Right ventricle myocardium inferior (tissue), 1 donor: ENCODE measurements at places on chromosomes 11 and 22. TPM values are rescaled to one million over a fixed set of nuclear protein-coding genes. Genes with fewer than 3 reads are reported as not detected.

GRCh38 chr11:95138448-95138847, 48.8 kb downstream of the ENDOD1 start:
- no peak for DNase-seq

DNA sequence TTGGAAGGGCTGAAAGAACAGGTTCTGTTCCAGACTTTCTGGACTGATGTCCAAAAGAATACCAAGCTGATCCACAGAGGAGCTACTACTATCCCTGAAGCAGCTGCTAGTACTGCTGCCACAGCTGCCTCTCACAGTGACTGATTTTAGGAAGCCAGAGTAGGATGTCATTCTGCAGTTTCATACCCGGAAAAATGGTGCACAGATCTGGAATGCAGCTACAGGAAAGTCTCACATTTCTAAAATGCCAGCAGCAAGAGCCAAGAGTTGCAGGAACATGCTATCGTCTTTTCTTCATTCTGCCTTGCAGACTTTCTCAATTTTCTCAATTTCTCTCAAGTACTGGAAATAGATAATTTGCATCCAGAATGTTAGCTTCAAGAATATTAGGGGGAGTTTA, 19.4 kb upstream of the CCDC179 start:
- DNase-seq = no peak

GRCh38 chr11:61128947-61129638, 26.8 kb downstream of the CD5 start:
- DNase-seq = no peak

DNA sequence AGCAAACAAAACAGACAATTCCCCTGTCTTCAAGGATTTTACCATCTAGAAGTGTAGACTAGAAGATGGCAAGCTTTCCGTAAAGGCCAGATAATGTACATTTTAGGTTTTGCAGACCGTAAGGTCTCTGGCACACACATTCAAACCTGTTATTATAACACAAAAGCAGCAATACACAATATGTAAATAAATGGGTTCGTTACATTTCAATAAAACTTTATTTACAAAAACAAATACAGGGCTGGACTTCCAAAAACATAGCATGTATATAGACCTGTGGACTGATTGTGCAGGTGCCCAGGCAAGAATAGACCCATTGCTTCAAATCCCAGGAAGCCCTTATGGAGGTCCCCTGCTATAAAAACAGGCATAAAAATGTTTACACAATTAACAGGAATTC, 27.1 kb upstream of the MS4A6A start:
- DNase-seq = no peak

- DNase-seq = no peak
Measured at GRCh38 chr22:42608136-42608822, 6.4 kb downstream of the POLDIP3 start.

GRCh38 chr11:66842896-66843775, at the start of gene RCE1:
Gene RCE1, plus strand, starts transcription at chr11:66843441. Its CDS starts 15 bp downstream, at chr11:66843456.
- DNase-seq = peak; percentile 97

GRCh38 chr22:46418827-46419226, 83.3 kb downstream of the TRMU start:
- no peak for DNase-seq

GRCh38 chr11:87296627-87297026, 258.9 kb downstream of the TMEM135 start:
- DNase-seq = no peak

DNA sequence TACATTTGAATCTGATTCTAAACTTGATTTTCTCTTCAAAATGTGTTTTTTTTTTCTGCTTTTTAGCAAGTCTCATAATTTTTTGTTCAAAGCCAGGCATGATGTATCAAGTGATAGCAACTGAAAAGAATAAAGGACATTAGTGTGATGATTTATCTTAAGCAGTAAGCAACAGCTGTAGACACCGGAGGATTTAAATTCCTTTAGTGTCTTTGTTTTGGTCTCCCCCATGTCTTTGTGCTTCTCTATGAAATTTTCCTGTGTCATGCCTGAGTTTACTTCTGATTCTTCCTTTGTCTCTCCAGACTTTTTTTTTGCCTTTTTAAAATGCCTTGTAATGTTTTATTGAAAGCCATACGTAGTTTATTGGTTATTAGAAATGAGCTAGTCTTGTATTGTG, 934.2 kb upstream of the RAG2 start:
- no peak for DNase-seq

- DNase-seq = no peak
Measured at GRCh38 chr11:6452219-6452618, 11.4 kb upstream of the HPX start.

- DNase-seq = no peak
Measured at GRCh38 chr11:78350091-78350645, 67.5 kb downstream of the GAB2 start.

- DNase-seq = no peak
Measured at GRCh38 chr11:32107647-32108046, 16.8 kb downstream of the RCN1 start.

DNA sequence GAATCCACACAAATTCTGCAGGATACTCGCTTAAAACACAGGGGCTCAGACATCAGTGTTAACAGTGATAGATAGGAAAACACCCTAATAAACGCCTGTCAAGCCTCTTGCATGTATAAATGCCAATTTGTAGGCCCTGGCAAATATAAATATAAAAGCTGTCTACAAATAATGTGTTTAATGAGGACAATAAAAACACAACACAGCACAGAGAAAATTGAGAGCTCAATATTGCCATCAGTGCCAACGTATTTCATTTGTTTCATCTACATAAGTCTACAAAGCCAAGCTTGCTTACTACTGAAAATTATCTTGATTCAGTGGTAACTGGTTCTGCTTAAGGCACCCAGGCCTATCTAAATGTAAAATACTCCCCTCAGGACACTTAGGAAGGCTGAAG, 1387.0 kb upstream of the TENM4 start:
- no peak for DNase-seq

PIWIL4 gene
- total RNA-seq = 0.68 TPM

GTSE1 gene
- total RNA-seq = 0.92 TPM

RAPSN gene
- total RNA-seq = 7.0 TPM

KDM4E gene
- not detected for total RNA-seq

SHANK3 gene
- 22.2 TPM for total RNA-seq

SERHL2 gene
- total RNA-seq = 2.6 TPM

MAJIN gene
- not detected for total RNA-seq

GPR83 gene
- 0.22 TPM for total RNA-seq

NLRP6 gene
- 0.14 TPM for total RNA-seq

GAB4 gene
- total RNA-seq = not detected

GRAP2 gene
- 3.5 TPM for total RNA-seq

NNMT gene
- total RNA-seq = 44.0 TPM
